ENCODE measurements at places on chromosomes 16 and 17. TPM values are rescaled to one million over a fixed set of nuclear protein-coding genes. Genes with fewer than 3 reads are reported as not detected.

DNA sequence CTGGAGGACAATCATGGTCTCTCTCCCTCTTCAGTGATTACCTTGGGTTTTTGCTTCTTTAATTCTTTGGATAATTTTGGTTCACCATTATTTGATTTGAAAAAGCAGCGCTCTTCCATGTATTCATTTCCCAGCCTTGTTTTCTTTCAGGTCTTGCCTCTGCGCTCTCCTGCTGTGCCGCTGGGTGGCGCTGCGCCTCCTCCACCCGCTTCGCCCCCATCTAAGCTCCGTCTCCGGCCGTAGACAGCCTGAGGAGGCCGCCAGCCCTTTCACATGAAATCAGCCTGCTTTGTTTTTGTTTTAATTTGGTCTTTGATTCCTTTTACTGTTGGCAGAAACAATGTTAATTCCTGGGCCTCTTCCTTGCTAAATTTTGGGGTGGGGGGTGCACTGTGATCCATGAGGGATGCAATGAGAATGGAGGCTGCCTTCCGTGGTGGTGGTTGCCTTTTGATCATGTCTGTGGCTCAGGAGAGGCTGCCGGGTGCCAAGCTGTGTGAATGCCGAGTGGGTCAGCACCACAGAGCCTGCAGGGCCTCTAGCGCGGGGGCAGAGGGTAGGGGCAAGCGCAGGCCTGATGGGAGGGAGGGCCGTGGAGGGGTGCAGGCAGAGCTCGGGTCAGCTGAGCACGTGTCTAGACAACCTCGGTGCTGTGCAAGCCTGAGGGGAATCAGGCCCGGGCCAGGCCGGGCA is 64.1 kb downstream of the PLD6 start:
- H3K27me3 ChIP-seq: no peaks in the 10 kb centered on the region
- no peak overlapping the region for H3K4me3 ChIP-seq
- H3K27ac ChIP-seq: peak overlapping the region; percentile 19
- peaks cover 5% of the 10 kb centered on the region for H3K4me1 ChIP-seq

- DNase-seq: no peak
- H3K4me3 ChIP-seq: no peak overlapping the region
- H3K36me3 ChIP-seq: no peaks in the 10 kb centered on the region
- no peaks in the 10 kb centered on the region for H3K27me3 ChIP-seq
These were observed 345.2 kb downstream of the PHKB start for GRCh38 chr16:47806309-47806847.

- DNase-seq: no peak
- H3K27me3 ChIP-seq: no peaks in the 10 kb centered on the region
- peaks cover 37% of the 10 kb centered on the region for H3K4me1 ChIP-seq
- peak overlapping the region; percentile 82 for H3K27ac ChIP-seq
These were observed 661 bp downstream of the LRRC3C start for GRCh38 chr17:39927929-39928857.

GRCh38 chr17:78706271-78706915 is 75.7 kb downstream of the CYTH1 start:
- peaks cover 52% of the 10 kb centered on the region for H3K36me3 ChIP-seq
- no peak overlapping the region for H3K4me3 ChIP-seq
- DNase-seq: no peak

- DNase-seq: no peak
- peaks cover 45% of the 10 kb centered on the region for H3K36me3 ChIP-seq
- H3K4me3 ChIP-seq: peak within 1 kb of the TSS; percentile 74
- H3K4me1 ChIP-seq: peaks cover 21% of the 10 kb centered on the region
- no peak within 1 kb of the TSS for H3K27ac ChIP-seq
These were observed at the start of gene B3GNT9 for GRCh38 chr16:67150833-67151396. Gene B3GNT9 (minus strand): TSS chr16:67150998. CDS start chr16:67150485, 513 bp downstream.

DNA sequence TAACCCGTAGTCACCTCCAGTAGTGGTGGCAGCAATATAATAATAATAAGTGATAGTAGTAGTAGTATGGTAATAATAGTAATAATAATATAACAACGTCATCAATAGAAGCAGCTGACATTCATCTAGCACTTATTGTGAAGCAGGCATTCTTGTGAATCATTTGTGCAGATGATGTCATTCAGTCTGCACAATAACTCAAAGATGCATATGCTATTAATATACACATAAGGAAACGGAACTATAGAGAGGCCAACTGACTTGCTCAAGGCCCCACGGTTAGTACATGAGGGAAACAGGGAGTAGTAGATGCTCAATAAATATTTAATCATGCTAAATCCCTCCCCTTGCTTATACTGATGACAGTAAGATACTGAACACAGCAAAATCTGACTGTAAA is 35.4 kb upstream of the GAN start:
- H3K4me3 ChIP-seq: no peak overlapping the region
- H3K36me3 ChIP-seq: no peaks in the 10 kb centered on the region
- no peaks in the 10 kb centered on the region for H3K4me1 ChIP-seq
- no peak for DNase-seq
- H3K27ac ChIP-seq: no peak overlapping the region

Gene USP43
- total RNA-seq: 0.07 TPM

Gene CFAP52
- not detected for total RNA-seq

Gene CDK5R1
- 12.0 TPM for total RNA-seq

Gene PROCA1
- 7.7 TPM for total RNA-seq

Data from activated T-helper 2 cell treated with anti-CD3 and anti-CD28 coated beads, Interferon-gamma antibody, Interleukin-2, Interleukin-4, amounts not matched to agents 10 μg/mL and 5 μg/mL and 100 μg/mL, durations not matched to agents 14 hours and 24 hours and 36 hours (primary cell).